ENCODE measurements at places on chromosomes 1 and 21.

DNA sequence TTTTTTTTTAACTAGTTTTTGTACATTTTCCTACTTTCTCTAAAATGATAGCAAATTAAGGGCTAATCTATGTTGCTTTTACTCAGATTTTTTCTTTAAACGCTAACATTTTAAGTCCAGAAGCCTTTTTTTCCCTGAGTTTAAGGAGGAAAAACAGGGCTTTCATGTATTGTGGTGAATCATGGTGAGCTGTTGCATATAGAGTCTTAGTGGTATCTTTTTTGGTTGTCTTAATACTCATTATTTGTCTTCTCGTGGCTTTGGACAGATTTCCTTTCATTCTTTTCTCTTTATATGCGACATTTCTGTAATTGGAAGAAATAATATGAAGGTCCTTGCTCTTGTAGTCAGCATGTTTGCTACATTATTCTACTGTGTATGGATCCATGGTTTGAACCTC, 1015.6 kb downstream of the PLA2G4A start:
- DNase-seq, result no peak

DNA sequence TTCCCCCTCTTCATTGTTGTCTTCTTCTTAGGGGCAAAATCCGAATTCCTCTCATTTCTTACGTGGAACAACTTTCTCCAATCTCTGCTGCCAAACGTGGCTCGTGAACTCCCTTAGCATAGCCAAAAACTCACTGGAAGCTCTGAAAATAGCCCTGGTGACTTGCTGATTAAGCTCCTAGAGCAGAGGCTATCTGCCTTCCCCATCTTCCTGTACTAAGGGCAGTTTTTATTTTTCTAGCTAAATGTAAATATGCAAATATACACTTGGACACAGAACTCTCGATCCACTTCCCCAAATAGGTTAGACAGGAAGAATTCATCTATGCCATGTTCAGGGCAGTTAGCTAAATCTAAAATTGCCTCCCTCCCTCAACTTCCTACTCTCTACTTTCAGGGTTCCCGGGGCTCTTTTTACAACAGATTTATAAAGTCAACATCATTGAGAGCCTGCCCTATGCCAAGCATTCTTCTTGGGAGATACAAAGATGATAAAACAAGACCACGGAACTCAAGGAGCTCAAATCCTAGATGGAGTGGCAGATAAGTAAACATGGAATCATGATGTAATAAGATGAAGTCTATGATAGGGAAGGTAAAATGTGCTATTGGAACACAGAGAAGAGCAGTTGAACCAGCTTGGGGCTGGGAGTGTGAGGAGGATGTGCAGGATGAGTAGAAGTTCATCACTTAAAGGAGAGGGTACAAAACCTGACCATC, 59.4 kb upstream of the FMOD start:
- no peak for DNase-seq

- DNase-seq, result no peak
Observed at GRCh38 chr21:24824209-24824608, 783.1 kb downstream of the MRPL39 start.

DNA sequence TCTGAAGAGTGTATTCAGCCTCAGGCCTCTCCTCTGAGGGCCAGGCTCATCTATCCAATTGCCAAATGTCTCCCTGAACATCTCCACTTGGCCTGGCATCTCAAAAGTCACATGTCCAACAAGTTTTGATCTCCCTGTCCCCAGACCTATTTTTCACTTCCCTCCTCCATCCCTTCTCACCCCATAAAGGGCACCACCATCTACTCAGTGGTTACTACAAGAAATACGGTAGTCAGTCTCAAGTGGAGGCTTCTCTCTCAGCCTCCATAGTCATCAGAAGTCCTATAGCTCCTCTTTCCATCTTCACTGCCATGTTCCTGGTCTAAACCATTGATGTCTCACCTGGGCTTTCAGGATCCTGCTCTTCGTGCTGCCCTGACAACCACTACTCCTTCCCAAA, 82.5 kb upstream of the EDN2 start:
- no peak for DNase-seq

DNA sequence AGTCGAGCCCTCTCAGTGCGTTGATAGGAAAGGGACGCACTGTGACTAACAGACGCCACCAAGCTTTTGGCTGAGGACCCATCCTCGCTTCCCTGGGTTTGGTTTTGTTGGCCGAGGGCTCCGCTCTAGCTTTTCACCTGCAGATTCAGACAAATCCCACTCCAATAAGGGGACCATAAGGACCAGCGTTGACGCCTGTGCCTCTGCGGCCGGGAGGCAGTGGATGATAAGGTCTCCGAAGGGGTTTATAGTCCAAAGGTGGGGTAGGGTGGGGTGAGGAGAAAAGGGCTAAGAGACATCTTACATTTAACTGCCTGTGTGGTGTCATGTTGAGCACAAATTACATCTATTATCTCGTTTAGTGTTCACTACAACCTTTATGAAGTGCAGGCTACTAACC, 760 bp downstream of the PEX14 start:
- no peak for DNase-seq

GRCh38 chr1:156383023-156383422, 14.0 kb downstream of the RHBG start:
- no peak for DNase-seq

- DNase-seq, result no peak
Observed at GRCh38 chr21:37670883-37671282, 245.4 kb downstream of the KCNJ6 start.

DNA sequence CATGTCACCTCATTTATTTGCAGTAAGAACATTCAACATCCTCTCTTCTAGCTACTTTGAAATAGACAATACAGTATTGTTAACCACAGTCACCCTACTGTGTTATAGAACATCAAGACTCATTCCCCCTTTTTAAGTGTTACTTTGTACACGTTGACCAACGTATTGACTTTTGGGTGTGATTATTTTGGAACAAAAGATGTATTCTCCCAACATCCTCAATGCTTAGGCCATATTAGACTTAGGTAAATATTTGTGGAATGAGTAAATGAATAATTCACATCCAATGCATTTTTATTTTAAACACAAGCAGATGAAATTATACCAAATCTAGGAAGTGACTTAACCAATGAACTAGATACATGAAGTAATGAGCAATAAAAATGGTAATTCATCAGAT, 296.6 kb downstream of the CHRM3 start:
- DNase-seq, result no peak

- DNase-seq, result no peak
Observed at GRCh38 chr21:39176271-39176709, 7.0 kb downstream of the PSMG1 start.

DNA sequence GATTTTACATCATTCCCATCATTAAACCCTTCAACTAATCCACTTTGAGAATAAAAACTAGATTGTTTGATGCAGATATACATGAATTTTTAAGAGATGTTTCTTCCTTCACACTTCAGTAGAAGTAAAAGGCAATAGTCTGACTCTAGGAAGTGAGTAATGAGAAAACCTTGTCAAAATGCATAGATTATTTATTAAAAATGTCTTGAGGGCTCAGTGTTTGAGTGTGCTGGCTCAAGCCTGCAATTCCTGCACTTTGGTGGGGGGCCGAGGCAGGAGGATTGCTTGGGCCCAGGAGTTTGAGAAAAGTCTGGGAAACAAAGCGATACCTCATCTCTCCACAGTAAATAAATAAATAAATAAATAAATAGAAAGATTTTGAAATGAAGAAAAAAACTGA, 177.1 kb downstream of the NEGR1 start:
- no peak for DNase-seq

GRCh38 chr1:186985889-186986491, 157.2 kb downstream of the PLA2G4A start:
- DNase-seq, result no peak

DNA sequence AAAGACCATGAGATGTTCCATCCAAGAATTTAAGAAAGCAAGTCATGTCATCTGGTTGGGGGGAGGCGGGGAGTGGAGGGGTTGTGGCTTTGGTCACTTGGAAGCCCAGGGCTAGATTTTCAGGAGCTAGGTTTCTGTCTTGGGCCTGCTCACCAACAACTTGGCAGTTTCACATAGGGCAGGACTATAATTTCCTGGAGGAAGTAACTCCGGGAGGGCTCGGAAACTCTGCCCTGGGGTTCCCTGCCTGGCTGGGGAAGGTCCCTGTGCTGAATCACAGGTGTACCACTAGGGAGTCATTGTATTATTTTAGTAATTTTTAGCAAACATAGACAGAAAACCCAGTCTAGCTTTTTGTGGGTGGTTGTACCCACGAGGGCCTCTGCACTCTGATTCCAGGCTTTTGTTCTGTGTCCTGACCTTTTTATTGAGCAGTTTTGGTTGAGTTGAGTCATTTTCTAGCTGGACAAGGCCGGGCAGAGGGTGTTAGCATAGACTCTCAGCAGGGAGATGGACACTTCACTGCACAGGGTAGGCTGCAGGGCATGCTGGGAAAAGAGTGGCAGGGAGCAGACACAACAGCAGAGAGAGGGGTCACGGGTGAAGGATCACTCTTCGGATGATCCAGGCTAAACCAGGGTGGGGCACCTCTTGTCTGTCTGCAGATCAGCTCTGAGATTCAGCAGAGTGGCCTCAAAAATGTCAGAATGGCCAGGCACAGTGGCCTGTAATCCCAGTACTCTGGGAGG, 144.7 kb downstream of the GRIK3 start:
- no peak for DNase-seq

- no peak for DNase-seq
Observed at GRCh38 chr21:26933448-26933847, 33.4 kb downstream of the ADAMTS5 start.

DNA sequence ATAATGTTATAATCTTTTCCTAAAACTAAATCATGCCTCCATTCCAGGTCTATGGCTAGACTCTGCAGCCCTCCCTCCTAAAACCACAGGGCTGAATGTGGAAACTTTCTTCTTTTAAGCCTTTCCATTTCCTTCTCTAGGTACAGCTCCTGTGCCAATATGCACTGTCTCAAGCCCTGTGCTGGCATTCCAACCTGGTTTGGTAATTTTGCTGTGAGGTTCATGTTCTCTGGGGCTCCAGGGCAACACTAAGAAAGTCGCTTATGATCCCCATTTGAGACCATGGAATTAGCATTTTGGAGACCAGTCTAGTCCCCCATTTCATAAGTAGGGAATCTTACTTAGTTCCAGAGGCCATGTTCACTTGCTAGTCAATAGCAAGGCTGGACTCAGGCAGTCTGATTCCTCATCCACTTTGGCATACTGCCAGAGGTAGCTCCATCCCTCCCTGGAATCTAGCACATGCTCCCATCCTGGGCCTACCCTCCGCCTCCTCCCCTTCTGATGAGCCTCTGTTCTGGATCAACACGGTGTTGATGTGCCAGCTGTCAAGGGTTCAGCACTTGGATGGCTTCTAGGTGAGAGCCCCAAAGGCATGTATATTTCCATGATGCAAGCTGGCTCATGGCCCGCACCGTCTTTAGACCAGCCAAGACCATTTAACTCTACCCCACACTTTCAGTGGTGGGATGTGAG, 36.5 kb downstream of the ZMYND12 start:
- DNase-seq, result no peak

DNA sequence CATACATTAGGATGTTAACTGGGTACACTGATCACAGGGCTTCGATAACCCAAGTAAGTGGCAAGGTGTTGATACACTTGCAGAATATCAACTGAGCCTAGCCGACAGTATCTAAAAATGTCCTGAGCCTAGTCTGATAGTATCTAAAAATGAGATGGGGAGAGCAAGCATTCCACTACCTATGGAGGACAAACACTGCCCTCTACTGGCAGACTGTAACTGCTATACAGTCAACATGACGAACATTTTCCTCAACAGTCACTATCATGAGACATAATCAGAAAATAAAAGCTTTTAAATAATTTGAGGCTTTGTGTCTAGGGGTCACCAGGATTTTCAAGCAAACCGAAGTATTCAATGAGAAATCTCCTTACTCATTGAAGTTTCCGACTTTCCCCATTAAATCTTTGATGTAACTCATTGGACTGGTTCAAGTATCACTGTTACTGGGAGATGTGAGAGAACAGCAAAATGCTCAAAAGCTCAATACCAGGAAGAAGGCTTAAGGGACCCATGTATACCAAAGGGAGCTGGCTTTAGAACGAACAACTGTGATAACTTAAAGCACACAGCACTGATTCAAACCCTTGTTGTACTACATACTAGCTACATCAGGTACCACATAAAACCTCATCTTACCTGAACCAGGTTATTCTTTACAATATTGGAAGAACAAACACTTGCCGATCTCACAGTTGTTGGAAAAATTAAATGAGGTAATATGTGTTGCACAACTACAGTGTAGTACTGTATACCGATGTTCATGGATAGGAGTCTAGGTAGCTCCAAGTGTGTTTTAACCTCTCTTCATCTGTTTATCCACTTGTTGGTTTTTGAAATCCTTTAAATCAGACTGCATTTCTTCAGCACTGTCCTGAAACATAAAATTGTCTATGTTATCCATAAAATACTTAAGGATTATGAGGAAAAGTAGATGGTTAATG, 31.1 kb upstream of the SLC45A3 start:
- peak; percentile 16 for DNase-seq

GRCh38 chr1:209651138-209651587, 1.1 kb downstream of the LAMB3 start:
- no peak for DNase-seq

DNA sequence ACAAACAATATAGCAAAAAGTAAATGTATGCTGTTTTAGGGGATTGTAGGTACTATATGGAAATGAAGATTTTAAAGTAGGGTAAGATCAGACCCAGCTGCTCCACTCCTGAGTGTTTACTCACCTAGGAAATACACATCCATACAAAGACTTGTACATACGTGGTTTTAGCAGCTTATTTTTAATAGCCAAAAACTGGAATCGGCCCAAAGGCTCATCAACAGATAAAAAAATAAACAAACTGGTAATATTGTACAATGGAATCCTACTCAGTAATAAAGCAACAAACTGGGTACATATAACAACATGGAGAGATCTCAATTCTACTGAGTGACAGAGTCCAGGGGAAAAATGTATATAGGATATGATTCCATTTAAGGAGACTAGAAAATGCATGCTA, 179.2 kb upstream of the TMEM51 start:
- no peak for DNase-seq

- no peak for DNase-seq
Observed at GRCh38 chr1:116962987-116963639, 38.4 kb upstream of the CD101 start.

DNA sequence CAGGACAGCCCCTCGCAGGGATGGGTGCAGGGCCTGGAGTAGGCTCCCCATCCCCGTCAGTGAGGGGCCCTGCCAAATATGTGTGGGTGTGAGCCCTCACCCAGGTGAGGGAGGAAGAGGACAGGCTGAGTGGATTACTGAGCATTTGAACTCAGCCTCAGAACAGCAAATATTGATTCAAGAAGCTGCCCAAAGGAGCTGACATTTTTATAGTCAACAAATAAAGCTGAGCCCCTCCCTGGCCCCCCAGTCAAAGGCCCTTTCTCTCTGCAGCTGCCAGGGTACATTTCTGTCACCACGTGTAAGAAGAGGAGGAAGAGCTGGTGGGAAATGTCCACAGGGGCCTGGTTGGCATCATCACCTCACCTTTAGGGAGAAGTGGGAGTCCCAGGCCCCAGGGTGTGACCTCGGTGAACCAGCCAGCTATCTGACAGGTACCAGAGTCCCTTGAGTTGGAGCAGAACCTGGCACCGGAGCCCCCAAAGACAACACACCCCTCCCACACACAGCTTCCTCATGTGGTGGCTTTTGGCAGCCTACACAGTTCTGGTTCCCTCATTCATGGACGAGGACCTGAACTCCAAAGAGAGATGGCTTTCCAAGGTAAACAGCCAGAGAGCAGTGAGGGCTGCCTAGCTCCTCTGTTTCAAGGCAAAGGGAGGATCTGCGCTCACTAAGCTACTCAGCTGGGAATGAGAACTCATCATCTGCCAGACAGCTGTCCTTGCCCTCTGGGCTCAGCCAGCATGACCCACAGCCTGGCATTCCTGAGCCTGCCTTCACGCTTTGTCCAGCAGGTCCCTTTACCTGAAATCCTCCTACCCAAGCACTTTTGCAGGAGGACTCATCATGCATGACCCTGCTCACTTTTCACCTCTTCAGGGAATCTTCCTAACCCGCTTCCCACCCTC, 43.0 kb upstream of the TENT5C start:
- DNase-seq, result no peak

Measured in epithelial cell of prostate (primary cell).